NCI-H187 treated with DMSO at 0.1 percent for 48 hours (cell line): ENCODE measurements at places on chromosomes 4 and X.

- no peak for DNase-seq
These were observed 6.9 kb downstream of the KLHL8 start for GRCh38 chr4:87213421-87214075.

GRCh38 chr4:40842318-40842717 lies 92.6 kb downstream of the NSUN7 start:
- no peak for DNase-seq

DNA sequence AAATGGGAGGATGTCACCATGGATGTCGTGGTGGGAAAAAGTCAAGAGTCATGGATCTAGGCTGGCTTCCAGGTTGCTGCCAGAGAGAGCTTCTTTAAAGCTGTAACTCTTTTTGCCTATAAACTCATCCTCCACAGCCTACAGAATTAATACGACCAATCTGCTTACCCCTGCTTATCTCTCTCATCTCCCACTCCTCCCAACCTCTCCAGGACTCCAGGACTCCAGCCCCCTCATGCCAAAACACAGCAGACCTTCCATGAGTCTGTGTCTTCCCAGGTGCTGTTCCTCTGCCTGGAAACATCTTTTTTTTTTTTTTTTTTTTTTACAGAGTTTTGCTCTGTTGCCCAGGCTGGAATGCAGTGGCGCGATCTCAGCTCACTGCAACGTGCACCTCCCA lies 15.3 kb upstream of the SLC10A4 start:
- DNase-seq = no peak

DNA sequence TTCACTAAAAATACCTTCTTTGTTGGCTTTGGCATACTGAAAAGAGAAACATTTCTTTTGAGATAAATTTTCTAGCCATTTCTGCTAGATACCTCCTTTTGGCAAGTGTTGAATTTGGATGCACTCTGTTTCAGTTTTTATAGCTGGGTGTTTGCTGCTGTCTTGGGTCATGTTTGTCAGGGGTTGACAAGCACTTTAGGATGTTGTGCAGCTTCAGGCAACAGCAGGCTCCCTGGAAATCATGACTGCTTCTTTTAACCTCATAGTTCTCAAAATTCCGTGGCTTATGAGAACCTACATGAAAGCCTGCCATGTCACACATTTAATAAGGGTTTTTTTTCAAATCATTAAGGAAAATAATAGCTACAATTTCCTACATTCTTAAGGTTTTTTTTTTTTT lies 36.7 kb downstream of the CCSER1 start:
- no peak for DNase-seq

DNA sequence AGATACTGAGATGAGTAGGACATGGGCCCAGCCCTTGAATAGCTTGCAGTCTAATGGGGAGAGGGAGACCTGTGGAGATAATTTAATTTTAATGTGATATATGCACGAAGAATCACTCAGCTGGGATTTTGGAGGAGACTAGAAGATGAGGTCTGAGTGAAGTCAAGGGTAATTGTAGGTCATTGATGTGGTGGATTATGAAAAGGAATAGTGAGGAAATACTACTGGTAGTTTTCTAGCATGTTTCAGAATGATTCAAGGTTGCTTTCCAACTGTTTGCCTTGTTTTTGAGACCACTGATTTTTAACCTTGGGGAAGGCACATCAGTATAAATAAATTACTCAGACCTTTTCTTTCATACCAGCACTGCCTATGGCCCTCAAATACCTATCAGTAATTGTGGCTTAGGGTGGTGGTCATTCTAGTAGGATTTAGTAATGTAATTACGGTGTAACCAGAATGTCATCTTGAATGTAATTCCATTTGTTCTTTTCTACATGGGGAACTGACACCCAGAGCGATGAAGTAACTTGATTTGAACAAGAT lies 25.6 kb downstream of the PTTG2 start:
- DNase-seq = no peak

DNA sequence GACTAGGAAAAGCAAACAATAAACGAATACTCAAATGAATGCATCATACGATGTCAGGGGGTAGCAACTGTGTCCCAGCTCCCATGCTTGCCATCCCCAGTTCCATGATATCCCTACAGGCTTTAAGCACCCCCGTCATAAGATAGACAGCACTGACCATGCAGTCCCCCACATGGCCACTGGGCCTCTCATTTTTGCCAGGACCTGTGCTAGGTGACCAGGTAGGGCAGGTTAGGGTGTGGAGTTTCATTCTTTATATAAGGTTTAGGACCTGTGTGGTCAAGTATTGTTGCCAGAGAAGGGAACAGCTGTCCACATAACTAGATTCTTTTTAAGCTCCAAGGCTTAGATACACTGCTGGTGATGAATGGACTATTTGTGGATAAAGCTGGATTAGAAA lies 9.7 kb downstream of the PPEF2 start:
- no peak for DNase-seq

GRCh38 chr4:8073206-8073863 lies 85.3 kb downstream of the ABLIM2 start:
- DNase-seq = no peak

- DNase-seq = peak; percentile 95
These were observed 333.1 kb downstream of the IL1RAPL1 start for GRCh38 chrX:28920153-28920943.

- DNase-seq = no peak
These were observed 16.1 kb upstream of the EXOSC9 start for GRCh38 chr4:121784975-121785374.

GRCh38 chr4:111630705-111631104 lies 514.5 kb upstream of the FAM241A start:
- DNase-seq = no peak

GRCh38 chrX:99266255-99266654 lies 1143.8 kb downstream of the PCDH19 start:
- no peak for DNase-seq

DNA sequence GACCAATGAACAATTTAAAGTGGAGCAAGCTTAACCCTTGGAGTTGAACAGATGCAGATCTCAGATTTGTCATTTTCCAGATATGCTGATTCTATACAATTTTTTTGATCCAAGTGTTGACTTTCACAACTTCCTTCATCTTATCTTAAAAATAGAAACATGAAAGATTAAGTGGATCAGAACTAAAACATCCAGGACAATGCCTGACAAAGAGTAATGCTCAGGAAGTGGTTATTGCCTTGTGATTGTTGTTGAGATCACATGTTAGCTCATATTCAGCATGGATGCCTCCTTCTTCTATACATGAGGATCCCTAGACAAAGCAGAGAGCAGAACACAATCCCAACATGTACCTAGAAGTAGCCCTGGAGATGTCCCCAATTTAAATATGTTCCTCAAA lies 160.9 kb downstream of the PPARGC1A start:
- no peak for DNase-seq

DNA sequence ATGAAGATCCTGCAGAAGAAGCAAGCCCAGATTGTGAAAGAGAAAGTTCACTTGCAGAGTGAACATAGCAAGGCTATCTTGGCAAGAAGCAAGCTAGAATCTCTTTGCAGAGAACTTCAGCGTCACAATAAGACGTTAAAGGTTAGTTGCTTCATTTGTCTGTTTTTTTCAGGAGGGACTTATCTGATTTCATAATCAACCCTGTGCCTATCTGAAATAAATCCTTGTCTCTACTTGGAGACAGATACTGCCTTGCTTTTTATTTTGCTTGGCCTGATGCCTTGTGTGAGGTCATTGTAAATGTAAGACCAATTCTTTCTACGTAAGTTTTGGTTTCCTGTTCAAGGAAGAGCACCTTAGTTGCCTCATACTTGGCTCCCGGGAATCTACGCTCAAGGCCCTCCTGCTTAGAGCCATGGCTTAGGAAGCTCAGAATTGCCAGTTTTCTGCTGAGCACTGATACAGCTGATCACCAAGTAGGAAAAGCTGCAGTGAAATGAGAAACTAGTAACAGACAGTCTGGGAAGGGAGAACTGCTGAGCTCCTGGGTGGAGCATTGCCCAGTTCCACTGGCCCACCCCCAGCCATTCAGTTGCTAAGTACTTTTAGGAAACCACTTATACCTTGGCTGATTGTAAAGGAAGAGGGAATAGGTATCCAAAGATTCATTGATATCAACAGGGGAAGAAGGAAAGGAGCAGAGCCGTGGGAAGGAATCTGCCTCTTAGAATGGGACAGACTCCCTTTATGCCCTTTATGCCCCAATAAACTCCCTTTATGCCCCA lies 41.8 kb downstream of the RBBP7 start:
- no peak for DNase-seq

GRCh38 chrX:128464116-128464515 lies 411.9 kb upstream of the ACTRT1 start:
- no peak for DNase-seq

DNA sequence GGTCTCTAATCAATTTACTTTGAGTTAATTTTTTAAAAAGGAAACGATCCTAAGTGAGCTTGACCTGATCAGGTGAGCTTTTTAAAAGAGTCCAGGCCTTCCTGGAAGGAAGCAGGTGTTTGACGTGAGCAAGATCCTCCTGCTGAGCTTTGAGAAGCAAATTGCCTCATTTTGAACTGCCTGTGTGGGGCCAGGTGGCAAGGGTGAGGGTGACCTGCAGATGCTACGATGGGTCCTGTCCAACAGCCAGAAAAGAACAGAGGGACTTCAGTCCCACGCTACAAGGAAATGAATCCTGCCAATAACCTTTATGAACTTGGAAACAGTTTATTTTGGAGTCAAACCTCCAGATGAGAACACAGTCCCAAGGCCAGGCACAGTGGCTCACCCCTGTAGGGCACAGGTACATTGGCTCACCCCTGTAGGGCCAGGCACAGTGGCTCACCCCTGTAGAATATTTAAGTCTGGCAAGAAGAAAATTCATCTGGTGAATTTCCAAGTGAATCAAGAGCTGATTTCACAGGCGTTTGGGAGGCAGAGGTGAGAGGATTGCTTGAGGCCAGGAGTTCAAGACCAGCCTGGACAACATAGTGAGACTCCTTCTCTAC lies 58.1 kb downstream of the CASP3 start:
- no peak for DNase-seq

DNA sequence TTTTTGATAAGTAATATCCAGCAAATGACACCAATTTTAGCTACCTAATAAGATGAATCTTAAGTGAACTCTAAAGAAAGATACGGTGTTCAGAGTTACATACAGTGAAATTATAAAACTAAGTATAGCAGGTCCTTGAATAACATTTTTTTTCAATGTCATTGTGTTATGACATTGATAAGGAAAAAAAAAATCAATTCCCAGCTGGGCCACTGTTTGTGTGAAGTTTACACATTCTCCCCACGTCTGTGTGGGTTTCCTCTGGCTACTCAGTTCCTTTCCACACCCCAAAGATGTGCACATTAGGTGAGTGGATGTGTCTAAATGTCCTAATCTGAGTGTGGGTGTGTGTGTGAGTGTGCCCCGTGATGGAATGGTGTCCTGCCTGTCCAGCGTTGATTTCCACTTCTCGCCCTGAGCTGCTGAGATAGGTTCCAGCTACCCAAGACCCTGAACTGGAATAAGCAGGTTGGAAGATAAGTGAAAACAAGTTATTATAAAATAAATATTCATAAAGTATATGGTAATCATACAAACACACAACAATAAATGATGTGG lies 31.2 kb upstream of the PPM1K start:
- DNase-seq = no peak

- no peak for DNase-seq
These were observed 6.9 kb upstream of the CTSO start for GRCh38 chr4:155960522-155960921.

GRCh38 chr4:141575884-141576283 lies 60.5 kb upstream of the IL15 start:
- no peak for DNase-seq

- no peak for DNase-seq
These were observed 114.6 kb downstream of the RBM47 start for GRCh38 chr4:40515037-40515397.

GRCh38 chr4:2806390-2807355 lies 13.8 kb downstream of the SH3BP2 start:
- DNase-seq = no peak

DNA sequence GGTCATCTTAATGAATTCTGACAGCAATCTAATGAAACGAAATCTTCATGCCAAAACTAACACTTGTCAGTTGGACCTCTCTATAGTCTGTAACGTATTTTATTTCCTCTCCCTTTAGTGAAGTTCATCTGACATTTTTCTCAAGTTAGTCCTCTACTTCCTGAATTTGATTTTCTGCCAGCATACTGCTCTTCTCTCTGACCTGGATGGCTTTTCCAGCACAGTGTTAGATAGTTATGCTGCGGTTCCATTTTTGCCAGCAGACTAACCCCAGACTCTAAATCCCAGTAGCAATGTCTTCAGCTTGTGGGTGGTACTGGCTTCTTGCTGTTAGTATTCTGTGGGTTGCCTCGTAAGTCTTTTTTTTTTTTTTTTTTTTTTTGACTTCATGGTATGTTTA lies 146.7 kb upstream of the VEGFC start:
- DNase-seq = no peak

DNA sequence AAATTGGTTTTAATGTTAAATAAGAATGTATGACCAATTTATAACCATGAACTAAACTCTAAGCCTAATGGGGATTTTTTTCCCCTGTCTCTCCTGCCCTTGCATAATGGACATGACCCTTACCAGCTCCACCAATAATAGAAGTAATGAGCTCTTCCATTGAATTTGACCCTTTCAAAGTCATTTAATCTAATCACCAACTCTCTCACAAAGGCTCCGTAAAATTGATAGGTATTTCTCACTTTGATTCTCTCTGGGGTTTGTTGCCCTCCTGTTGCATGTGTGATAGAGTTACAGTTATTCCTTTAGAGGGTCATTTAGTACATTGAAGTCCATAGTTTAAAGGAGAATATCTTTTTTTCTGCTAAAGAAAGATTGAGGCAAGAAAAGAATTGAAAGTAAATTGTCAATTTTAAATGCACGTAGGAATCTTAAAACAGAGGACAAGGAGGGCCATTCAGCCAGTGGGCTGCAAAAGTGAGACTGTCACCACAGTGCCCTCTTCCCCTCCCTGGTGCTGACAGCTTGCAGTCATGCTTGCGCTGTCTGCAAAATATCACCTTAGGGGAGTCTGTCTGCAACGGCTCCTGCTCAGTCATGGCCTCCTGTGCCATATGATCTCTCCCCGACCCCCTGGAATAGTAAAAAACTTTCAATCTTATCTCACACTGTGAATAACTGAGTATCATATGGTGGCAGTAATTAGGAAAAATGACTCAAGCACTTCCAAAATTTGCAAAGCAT lies 307.5 kb upstream of the GNPDA2 start:
- DNase-seq = no peak

DNA sequence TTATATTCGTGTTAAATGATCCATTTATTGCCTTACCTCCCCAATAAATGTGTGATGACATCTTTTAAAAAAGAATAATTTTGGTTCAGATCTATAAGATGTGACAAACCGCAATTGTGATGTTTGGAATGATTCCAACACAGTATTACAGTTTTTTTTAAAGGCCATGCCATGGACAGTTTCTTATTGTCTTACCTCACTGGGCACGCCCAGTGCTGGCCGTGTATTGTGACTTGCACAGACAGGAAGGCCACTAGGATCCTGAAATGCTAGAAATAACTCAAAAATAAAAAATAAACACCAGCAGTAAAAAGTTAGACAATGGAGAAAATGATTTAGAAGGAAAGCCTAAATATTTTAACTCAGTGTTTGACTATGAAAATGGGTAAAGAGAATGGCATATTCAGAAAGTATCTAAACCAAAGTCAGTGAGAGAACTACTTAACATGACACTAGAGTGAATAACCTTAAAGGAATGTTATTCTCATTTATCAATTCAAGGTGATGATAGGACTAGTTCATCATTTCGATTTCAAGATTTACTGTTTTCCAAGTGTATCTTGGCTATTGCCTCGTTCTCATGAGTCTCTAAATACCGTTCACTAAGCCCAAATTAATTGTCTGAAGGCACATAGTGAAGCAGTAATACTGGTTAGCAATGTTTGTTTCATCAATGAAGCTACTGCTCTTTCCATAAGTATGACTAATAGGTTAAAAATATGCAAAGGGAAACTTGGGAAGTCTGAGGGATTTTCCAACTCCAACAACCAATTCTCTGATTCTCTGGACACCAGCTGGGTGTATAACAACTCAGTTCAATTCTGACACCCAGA lies 46.1 kb upstream of the VEGFC start:
- DNase-seq = no peak
